ENCODE measurements at places on chromosomes 7 and 10. TPM values are rescaled to one million over a fixed set of nuclear protein-coding genes. Genes with fewer than 3 reads are reported as not detected.

ICA1 gene
- total RNA-seq, result 3.3 TPM

- H3K4me3 ChIP-seq, result no peak overlapping the region
- H3K27me3 ChIP-seq, result no peaks in the 10 kb centered on the region
- H3K4me1 ChIP-seq, result no peaks in the 10 kb centered on the region
Measured at GRCh38 chr10:80542652-80543318, 5.1 kb downstream of the SH2D4B start.

GRCh38 chr7:138170959-138171703 lies 94.9 kb downstream of the AKR1D1 start:
- no peaks in the 10 kb centered on the region for H3K36me3 ChIP-seq
- H3K4me1 ChIP-seq, result no peaks in the 10 kb centered on the region
- no peak overlapping the region for H3K27ac ChIP-seq
- no peak for DNase-seq
- H3K27me3 ChIP-seq, result no peaks in the 10 kb centered on the region

GRCh38 chr7:12229046-12229445 lies 18.0 kb downstream of the TMEM106B start:
- no peaks in the 10 kb centered on the region for H3K36me3 ChIP-seq
- no peaks in the 10 kb centered on the region for H3K27me3 ChIP-seq
- peaks cover 9% of the 10 kb centered on the region for H3K4me1 ChIP-seq
- H3K4me3 ChIP-seq, result no peak overlapping the region
- no peak overlapping the region for H3K27ac ChIP-seq

GSDME gene
- total RNA-seq, result 0.92 TPM
